Choroid plexus epithelial cell (primary cell): ENCODE measurements at places on chromosomes 4 and X.

GRCh38 chr4:189850239-189850856, 90.3 kb upstream of the FRG1 start:
- no peak for DNase-seq

- DNase-seq: no peak
These were observed 362.2 kb downstream of the FGF13 start for GRCh38 chrX:138349351-138349750.

- DNase-seq: no peak
These were observed 236.5 kb downstream of the CBR4 start for GRCh38 chr4:168773388-168774195.

GRCh38 chr4:83208371-83209365, 75.9 kb downstream of the COQ2 start:
- no peak for DNase-seq

- no peak for DNase-seq
These were observed 33.0 kb upstream of the TTC29 start for GRCh38 chr4:146978641-146979040.
